Thymus (tissue), 14 donors: ENCODE measurements at places on chromosomes 3 and 15. TPM values are rescaled to one million over a fixed set of nuclear protein-coding genes. Genes with fewer than 3 reads are reported as not detected.

The A4GNT gene
- total RNA-seq = 0.05 TPM

GRCh38 chr3:182644790-182645433 is 148.4 kb upstream of the ATP11B start:
- no peaks in the 10 kb centered on the region for H3K36me3 ChIP-seq
- H3K27me3 ChIP-seq = no peaks in the 10 kb centered on the region
- DNase-seq = no peak
- no peaks in the 10 kb centered on the region for H3K4me1 ChIP-seq

GRCh38 chr3:157046520-157046919 is 113.4 kb downstream of the CCNL1 start:
- no peaks in the 10 kb centered on the region for H3K4me1 ChIP-seq
- H3K4me3 ChIP-seq = no peak overlapping the region
- H3K27me3 ChIP-seq = no peaks in the 10 kb centered on the region
- no peaks in the 10 kb centered on the region for H3K36me3 ChIP-seq

DNA sequence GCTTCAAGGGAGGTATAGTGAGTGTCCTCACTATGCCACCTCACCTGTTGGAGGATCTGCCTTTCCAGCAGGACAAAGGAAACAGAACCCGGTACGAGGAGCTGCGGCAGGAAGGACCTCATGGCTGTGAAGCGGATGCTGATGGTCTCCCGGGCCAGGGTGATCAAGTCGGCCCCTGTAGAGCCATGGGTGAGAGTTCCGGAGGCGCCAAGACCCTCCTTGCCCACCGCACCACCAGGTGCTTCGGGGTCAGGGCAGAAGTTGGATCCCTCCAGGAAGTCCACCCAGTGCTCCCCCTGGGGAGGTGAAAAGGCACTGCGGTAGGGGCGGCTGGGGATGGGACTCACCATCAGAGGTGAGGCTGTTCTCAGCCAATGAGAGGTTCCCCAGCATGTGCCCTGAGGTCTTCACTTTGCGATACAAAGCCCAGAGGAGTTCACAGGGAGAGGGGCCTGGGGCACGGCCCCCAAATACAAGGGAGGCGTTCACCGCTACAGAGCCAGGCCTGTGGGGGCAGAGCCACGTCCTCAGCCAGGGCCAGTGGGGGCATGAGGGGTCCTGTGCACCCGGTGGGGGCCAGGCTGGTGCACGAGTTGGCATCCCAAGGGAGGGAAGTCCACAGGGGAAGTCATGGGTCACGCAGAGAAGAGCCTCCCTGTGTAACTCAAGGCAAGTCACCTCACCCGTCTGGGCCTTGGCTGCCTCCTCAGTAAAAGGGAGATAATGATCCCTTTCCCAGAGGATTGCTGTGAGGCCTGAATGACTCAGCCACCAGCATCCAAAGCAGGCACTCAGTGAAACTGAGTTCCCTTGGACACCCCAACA is 27.7 kb downstream of the C15orf39 start:
- no peaks in the 10 kb centered on the region for H3K36me3 ChIP-seq
- H3K27me3 ChIP-seq = peaks cover 4% of the 10 kb centered on the region
- no peak for DNase-seq
- H3K27ac ChIP-seq = no peak overlapping the region
- no peaks in the 10 kb centered on the region for H3K4me1 ChIP-seq

- H3K27me3 ChIP-seq = no peaks in the 10 kb centered on the region
- no peak for DNase-seq
- peaks cover 54% of the 10 kb centered on the region for H3K36me3 ChIP-seq
- H3K4me3 ChIP-seq = no peak overlapping the region
- no peaks in the 10 kb centered on the region for H3K4me1 ChIP-seq
Observed at GRCh38 chr15:49137861-49138260, 17.5 kb downstream of the COPS2 start.

DNA sequence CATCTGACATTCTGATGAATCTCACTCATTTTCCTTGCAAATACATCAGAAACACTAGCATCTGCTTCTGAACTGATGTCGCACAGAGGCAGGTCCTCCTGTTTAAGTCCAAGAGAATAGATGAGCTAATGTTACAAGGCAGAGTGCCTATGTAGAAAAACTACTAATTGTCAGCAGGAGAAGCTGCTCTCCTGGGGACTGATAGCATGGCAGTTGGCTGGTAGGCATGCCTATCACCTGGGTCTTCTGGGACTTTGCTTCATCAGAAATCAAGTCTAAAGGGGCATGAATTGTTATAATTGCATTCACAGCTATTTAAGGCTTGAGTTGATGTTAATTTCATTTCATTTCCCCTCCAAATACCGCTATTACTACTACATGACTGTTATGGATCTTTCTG is 457.2 kb downstream of the RAP2B start:
- H3K4me3 ChIP-seq = no peak overlapping the region
- H3K4me1 ChIP-seq = no peaks in the 10 kb centered on the region

DNA sequence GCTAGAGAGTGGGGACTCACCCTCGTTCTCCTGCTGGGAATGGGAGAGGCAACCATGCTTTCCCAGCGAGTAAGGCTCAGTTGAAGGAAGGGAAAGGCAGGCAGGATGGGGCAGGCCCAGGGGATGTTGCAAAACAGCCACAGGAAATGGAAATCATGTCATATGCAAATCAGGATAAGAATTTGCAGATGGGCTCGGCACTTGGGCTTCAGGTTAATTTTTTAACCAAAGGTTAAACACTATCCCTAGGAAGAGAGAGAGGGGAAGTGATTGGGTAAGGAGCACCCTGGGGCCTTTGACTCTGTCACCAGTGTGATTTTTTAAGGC is 14.6 kb upstream of the PLA2G4E start:
- H3K4me3 ChIP-seq = no peak overlapping the region
- H3K27ac ChIP-seq = no peak overlapping the region

DNA sequence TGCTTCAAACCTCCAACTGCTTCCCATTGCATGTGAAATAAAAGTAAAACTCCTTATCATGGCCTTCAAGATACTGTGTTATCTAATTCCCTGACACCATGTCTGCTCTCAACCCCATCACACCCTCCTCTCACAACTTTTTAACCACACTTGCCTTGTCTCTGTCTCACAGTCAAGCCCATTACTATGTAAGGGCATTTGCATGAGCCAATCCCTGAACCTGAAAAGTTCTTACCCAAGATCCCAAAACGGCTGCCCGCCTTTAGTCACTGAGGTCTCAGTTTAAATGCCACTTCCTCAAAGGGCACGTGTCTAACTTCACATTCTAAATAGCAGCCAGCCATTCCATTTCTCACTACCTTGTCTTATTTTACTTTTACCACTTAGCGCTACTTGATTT is 83.1 kb downstream of the SST start:
- no peaks in the 10 kb centered on the region for H3K27me3 ChIP-seq
- no peak for DNase-seq
- no peak overlapping the region for H3K4me3 ChIP-seq
- H3K27ac ChIP-seq = no peak overlapping the region
- H3K36me3 ChIP-seq = no peaks in the 10 kb centered on the region
- no peaks in the 10 kb centered on the region for H3K4me1 ChIP-seq
